CD4-positive, alpha-beta T cell treated with Interferon gamma for 1 hour (primary cell): ENCODE measurements at places on chromosomes 16 and 17.

DNA sequence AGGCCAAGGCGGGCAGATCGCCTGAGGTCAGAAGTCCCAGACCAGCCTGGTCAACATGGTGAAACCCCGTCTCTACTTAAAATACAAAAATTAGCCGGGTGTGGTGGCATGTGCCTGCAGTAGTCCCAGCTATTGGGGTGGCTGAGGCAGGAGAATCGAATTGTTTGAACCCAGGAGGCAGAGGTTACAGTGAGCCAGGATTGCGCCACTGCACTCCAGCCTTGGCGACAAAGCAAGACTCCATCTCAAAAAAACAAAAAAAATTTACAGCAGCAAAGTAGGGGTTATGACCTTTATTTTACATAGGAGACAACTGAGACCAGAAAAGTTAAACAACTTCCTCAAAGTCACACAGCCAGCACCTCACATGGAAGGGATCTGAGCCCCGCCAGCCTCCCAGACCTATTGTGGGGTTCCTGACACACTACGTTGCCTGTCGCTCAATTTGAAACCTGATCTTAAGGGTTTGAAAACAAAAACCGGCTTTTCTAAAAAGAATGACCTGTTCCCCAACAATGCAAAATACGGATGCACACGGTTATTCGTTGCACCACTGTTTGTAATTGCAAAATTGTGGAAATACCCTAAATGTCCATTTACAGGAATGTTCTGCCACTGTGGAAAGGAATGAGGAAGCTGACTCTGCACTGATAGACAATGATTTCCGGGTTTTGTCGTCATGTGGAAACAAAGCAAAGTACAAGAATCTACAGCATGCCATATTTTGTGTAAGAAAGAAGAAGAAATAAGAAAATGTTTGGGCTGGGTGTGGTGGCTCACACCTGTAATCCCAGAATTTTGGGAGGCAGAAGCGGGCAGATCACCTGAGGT, 77.2 kb downstream of the CNGB1 start:
- DNase-seq = peak; percentile 49

DNA sequence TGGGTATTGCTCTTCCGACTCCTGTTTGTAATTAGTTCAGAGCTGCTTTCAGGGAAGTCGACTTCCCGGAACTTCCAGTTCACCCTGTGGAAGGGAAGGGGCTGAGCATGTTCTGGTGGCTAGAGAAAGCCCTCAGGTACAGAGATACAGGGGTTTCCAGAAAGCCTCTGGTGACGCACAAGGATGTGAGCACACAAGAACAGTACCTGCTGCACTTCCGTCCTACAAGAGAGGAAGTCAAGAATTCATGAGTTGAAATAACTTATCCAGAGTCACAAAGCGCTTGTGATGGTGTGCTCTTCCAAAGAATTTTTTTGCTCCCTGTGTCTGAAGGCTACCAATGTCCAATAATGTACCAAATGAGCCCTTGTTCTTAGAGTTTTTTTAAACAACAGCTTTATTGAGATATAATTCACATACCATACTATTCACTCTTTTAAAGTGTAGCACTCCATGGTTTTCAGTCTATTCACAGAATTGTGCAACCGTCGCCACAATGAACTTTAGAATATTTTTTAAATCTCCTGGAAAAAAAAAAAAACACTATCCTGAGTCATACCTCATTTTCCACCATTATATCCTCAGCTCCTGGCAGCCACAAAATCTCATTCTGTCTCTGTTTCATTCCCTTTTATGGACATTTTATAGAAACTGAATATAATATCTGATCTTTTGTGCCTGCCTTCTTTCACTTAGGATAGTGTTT, 327.6 kb downstream of the CDH13 start:
- DNase-seq = no peak

DNA sequence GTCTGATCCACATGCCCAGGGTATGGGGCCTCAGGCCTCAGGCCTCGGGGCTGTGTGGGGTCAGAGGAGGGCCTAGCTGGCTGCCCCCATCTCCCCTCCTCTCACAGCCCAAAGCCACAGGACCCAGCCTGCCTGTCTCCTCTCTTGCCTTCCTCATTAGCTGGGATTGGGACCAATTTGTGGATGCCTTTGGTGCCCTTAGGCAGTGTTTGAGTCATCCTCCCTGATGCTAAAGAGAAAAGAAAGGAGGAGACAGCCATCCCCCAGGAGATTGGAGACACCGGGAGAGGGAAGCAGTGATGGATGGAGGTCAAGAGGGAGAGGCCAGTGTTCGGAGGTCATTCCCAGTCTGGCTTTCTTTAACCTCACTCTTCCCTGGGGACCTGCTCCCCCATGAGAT, 23.3 kb upstream of the NOG start:
- no peak for DNase-seq

DNA sequence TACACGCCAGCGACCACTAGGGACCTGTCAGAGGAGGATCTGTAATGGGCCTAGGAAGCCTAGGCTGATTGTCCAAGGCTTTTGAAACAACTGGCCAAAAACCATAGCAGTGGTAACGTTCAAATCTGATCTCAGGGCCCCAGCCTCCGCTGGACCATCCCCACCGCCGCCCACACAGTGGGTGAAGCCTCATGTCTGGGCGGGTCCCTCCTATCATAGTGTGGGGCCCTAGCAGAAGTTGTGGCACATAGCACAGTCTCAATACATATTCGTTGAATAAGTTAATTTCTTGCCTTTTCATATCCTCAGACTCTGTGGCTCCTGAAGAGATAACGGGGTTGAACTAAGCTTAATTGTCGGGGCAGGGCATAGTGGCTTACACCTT, 818 bp downstream of the DPH1 start:
- peak; percentile 66 for DNase-seq

DNA sequence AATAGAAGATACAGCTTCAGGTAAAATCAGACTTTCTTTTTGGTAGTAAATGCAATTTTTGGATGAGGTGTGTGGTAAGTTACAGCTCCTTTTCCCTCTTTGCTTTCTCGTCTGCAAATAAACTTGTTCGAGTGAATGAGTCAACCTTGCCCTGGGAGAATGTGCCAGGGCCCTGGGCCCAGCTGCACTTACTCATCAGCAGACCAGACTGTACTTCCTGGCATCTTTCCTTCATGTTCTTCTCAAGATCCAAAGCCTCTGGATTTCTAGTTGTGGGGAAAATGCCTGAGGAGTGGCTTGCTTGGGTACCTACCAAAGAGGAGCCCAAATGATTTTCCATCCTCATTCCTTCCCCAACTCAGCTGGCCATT, 5.4 kb upstream of the G6PC1 start:
- DNase-seq = no peak

GRCh38 chr16:30186444-30186781, 3.0 kb downstream of the CORO1A start:
- DNase-seq = no peak

DNA sequence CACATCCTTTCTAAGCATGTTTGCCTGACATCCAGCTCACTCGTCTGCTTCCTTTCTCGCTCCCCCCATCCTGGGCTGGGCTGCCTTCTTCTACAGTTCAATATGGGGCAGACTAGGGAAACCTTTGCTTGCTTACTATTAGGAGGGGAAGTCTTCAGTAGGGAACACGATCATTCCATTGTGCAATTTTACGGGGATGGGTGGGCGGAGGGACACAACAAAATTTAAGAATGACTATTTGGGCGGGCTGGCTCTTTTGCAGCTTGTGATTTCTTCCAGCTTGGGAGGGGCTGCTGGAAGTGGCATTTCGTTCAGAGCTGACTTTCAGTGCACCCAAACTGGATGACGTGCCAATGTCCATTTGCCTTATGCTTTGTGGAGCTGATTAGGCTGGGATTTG, 25.4 kb downstream of the PCTP start:
- DNase-seq = no peak

DNA sequence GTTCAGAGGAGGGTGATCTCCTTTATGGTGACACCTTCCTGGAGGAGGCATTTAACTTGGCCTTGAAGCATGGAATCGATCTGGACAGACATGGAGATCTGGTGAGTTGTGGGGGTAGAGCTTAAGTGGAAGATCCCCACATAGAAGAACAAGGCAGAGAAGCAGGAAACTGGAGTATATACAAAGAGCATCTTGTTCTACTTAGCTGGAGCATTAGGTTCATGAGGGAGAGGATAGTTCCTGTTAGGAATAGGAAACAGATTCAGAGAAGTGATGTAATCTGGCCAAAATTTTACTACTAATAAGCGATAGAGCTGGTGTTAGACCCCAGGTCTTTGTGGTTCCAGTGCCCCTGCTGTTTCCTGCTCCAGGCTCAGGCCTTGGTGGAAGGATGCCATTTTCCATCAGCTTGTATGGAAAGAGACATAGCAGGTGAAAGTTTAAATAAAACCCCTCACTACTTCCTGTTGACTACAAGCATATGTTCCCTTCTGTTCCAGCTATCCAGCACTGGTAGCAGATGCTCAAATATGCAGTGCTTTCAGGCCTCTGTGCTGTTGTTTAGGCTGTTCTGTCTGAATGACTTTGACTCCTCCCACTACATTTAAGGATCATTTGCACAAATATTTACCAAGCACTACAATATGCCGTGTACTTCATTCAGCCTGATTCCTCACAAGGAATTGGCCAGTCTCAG, 9.4 kb downstream of the RPAIN start:
- no peak for DNase-seq

DNA sequence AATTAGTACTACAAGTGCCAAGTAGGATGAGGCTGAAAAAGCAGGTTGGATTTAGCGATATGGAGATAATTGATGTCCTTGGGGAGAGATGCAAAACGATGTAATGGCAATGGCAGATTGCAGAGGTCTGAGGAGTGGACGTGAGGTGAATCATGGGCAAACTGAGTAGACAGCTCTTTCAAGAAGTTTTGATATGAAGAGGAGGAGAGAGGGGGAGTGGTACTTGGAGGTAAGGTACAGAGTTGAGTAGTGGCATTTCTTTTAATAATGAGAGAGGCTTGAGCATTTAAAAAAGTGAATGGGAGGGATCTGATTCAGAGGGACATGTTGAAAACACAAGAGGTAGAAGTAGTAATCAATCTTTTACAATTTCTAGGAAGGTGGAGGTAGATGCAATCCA, 17.7 kb upstream of the VPS4A start:
- DNase-seq = no peak

GRCh38 chr17:2372681-2373080, 28.2 kb downstream of the MNT start:
- DNase-seq = no peak

- no peak for DNase-seq
Measured at GRCh38 chr16:12828206-12828605, 24.5 kb upstream of the CPPED1 start.

- DNase-seq = no peak
Measured at GRCh38 chr17:41800601-41801373, 11.0 kb downstream of the P3H4 start.

DNA sequence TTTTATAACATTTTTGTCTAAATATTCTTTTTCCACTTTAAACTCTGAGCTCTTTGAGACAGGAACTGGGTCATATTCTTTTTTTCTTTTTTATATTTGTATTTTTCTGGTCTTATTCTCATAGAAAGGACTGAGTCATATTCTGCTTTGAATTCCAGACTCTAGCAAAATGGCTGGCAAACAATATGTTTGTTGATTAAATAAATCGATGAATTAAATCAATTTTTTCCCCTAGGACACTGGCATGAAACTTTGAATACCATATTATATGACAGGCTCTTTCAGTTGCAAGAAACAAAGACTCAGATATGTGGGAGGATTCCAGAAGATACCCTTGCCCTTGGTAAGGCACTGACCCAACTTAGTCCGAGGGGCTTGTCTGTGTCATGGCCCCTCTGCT, 3.1 kb upstream of the RGS9 start:
- no peak for DNase-seq

DNA sequence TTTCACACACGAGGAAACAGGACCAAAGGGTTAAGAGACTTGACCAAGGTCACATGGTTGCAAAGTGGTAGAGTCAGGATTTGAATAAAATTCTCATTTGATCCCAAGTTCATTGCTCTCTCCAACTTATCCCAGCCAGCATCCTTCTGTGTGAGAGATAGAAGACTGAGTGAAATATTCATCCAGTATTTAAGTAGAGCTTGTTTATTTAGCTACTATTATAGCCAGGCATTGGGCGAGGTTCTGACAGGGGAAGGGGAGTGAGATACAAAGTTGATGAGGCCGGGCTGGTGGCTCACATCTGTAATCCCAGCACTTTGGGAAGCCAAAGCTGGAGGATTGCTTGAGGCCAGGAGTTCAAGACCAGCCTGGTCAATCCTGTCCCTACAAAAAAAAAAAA, 4.4 kb downstream of the ITGAL start:
- DNase-seq = no peak

DNA sequence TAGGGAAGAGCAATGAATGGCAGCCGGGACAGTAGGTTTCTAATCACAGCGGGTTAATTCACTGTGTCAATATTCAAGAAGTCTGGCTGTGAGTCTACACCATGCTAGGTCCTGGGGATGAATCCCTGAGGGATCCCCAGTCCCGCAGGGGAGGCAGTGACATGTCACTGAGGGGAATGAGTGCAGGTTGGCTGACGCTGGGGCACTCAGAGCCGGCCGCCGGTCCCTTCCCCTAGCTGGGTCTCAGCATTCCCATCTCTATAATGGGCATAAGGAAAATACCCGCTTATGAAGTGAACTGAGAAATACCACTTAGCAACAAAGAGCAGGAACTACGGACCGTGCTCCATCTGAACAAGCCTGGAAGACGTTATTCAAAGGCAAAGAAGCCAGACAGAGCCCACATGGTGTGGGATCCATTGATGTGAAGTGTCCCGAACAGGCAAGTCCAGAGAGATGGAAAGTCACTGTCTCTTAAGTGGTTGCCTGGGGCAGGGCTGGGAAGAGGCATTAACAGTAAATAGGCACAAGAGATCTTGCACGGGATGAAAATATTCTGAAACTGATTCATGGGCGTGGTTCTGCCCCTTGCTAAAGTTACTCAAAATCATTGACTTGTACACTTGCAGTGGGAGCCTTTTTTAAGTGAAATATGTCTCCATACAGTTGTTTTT, 31.9 kb downstream of the PPL start:
- no peak for DNase-seq

GRCh38 chr17:4167786-4168185, 24.8 kb downstream of the CYB5D2 start:
- DNase-seq = peak; percentile 47
